Osteocyte (in vitro differentiated cells): ENCODE measurements at places on chromosomes 2 and 18. TPM values are rescaled to one million over a fixed set of nuclear protein-coding genes. Genes with fewer than 3 reads are reported as not detected.

GRCh38 chr2:24883946-24884345, 36.1 kb downstream of the ADCY3 start:
- no peak overlapping the region for H3K4me3 ChIP-seq
- peaks cover 12% of the 10 kb centered on the region for H3K36me3 ChIP-seq
- H3K4me1 ChIP-seq = peaks cover 24% of the 10 kb centered on the region
- no peaks in the 10 kb centered on the region for H3K27me3 ChIP-seq

GRCh38 chr2:109189751-109190150, 60.7 kb downstream of the SH3RF3 start:
- no peaks in the 10 kb centered on the region for H3K27me3 ChIP-seq
- DNase-seq = no peak
- H3K27ac ChIP-seq = no peak overlapping the region
- no peak overlapping the region for H3K4me3 ChIP-seq
- H3K4me1 ChIP-seq = peaks cover 76% of the 10 kb centered on the region

- no peaks in the 10 kb centered on the region for H3K27me3 ChIP-seq
- no peak overlapping the region for H3K4me3 ChIP-seq
- DNase-seq = no peak
- H3K36me3 ChIP-seq = peaks cover 32% of the 10 kb centered on the region
- H3K4me1 ChIP-seq = peaks cover 27% of the 10 kb centered on the region
Measured at GRCh38 chr2:237633061-237633561, 5.7 kb downstream of the LRRFIP1 start.

DNA sequence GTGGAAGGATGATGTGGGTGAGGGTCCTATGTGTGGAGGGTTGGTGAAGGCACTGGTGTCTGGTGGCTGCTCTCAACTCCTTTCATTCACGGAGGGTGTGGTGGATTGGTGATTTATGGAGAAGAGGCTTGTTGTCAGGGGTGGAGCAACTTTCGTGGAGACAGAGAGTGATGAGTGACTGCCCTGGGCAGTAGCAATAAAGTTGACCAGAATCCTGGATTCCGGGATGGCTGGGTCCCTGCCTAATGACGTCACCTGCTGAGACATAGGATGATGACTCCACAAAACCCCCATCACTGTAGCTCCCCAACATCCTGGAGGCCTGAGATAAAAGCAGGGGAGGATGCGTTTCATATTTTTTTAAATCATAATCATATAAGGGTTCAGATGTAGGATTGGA, 193.0 kb downstream of the ACKR3 start:
- H3K4me1 ChIP-seq = peaks cover 5% of the 10 kb centered on the region
- H3K27me3 ChIP-seq = no peaks in the 10 kb centered on the region
- H3K4me3 ChIP-seq = no peak overlapping the region
- H3K27ac ChIP-seq = no peak overlapping the region

The KCNJ3 gene
- not detected in 2 replicates for total RNA-seq

The MYL12A gene
- 475 and 500 TPM in 2 replicates for total RNA-seq

The CFAP65 gene
- not detected in 2 replicates for total RNA-seq
